SK-N-MC (cell line): ENCODE measurements at places on chromosomes 11 and 22.

GRCh38 chr11:15073361-15074205 lies at the start of gene CALCB:
Gene CALCB, plus strand, starts transcription at chr11:15073593. Its CDS starts 1,126 bp downstream, at chr11:15074719.
- DNase-seq: no peak

- DNase-seq: no peak
These were observed 43.7 kb downstream of the CD82 start for GRCh38 chr11:44608991-44609782.

GRCh38 chr11:87179621-87180020 lies 141.9 kb downstream of the TMEM135 start:
- no peak for DNase-seq

DNA sequence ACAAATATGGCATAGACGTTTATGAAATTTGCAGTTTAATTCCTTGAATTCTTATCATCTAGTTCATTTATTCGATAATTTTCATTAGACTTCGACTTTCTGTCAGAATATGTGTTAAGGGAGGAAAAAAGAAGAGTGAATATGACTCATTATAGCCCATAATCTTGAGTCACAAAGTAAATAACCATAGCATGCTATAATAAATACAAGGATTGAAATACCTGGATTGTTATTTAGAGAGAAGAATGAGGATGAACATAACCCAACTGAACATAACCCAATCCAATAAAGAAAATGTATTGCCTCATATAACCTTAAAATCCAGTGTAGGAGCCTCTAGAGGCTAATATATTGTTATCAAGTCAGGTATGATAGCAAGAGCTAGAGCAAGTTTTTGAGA lies 1858.3 kb upstream of the RAG2 start:
- DNase-seq: no peak
